ENCODE measurements at places on chromosomes 16 and 17. TPM values are rescaled to one million over a fixed set of nuclear protein-coding genes. Genes with fewer than 3 reads are reported as not detected.
A peak's percentile ranks its signal among the peaks of the same experiment; 100 is the strongest.

CTRB2 gene
- total RNA-seq = 5.0 TPM

NATD1 gene
- 2.8 TPM for total RNA-seq

BAIAP2 gene
- 125 TPM for total RNA-seq

DNA sequence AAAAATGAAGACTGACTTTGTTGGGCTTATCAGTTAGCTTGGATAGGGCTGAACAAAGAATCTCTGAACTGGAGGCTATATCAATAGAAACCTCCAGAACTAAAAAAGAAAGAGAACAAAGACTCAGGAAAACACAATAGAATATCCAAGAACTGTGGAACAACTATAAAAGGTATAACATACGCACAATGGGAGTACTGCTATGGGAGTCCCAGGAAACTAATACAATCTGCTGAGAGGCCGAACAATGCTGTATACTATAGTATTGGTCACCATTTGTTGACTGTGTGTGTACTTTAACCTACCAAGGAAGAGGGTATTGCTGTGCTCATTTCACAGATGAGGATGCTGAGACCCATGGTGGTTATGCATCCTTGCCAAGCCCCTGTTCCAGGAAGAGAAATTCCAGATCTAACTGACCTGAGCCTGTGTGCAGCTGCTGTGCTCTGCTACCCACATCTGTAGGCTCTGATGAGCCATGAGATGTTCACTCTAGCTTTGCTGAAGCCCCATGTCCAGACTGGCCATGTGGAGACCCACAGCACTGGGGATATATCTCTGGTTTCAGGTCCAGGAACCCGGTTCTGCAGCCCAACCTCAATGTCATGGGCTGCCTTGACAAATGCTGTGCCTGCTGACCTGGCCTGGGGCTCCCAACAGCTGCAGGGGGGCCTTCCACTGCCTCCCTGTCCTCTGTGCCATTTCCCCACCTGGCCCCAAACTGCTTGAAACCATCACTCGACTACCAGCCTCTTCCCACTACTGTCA, 254.3 kb upstream of the TNRC6C start:
- no peak for DNase-seq

DNA sequence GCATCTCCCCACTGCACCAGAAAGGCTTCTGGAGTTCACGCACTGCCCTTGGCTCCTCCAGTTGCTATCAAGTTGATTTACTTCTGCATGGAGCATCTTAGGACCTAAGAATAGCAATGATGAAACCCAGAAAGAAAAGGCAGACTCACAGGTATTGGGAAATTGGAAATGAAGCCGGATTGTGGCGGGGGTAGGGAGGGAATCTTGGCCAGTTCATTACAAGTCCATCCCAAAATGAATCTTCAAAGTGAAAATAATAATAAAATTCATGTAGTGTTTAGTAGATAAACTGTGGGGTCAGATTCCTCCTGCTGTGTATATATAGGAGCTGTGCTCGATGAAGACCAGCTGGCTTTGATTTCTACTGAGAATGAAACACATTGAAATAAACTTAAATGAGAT, 33.7 kb downstream of the TEKT3 start:
- no peak for DNase-seq

- no peak for DNase-seq
These were observed 7.7 kb upstream of the SLC38A8 start for GRCh38 chr16:84050316-84050715.

TMED6 gene
- 0.36 TPM for total RNA-seq

TBC1D3C gene
- not detected for total RNA-seq

DNA sequence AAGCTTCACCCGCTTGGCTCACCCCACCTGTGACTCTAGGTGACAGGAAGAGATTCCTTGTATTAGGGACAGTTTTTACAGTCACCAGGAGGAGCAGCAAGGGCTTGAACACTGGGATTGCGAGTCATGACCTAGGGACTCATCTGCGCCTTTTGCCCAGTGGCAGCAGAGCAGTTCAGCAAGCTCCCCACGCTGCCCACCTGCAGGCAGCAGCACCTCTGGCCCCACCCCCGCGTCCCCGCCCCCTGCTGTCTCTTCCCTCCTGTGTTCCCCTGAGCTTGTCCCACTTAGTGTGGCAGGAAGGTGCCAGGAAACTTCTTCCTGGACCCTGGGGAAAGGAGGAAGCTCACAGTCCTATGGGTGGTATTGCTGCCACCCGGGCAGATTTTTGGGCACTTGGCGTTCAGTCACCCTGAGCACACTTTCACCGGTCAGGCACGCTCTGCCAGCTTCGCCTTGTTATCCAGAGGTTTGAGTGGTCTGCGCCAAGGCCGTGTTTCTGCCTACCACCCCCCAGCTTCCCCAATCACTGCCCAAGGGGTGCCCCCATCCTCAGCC, 8.7 kb downstream of the MMP15 start:
- no peak for DNase-seq

GRCh38 chr16:57194512-57194911, 8.4 kb downstream of the RSPRY1 start:
- DNase-seq = peak; percentile 89

DNA sequence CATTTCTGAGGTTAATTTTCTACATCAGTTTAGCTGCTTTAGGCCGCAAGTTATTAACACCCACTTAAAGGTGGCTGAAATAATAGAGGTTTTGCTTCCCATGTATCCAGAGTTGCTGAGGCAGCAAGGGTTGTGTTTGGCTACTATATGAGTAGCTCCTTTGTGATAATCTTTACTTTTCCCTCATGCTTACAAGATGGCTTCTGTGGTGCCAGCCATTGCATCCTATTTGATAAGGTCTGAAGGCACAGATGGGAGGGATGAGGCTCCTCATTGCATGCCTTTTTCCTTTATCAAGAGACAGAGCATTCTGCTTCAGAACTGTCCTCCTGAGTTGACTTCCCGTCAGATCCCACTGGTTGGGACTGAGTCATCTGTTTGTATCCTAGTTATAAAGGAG, 340.2 kb downstream of the WWOX start:
- DNase-seq = no peak

MT1M gene
- 1.8 TPM for total RNA-seq

HS3ST2 gene
- total RNA-seq = not detected

AGRP gene
- total RNA-seq = not detected

DNA sequence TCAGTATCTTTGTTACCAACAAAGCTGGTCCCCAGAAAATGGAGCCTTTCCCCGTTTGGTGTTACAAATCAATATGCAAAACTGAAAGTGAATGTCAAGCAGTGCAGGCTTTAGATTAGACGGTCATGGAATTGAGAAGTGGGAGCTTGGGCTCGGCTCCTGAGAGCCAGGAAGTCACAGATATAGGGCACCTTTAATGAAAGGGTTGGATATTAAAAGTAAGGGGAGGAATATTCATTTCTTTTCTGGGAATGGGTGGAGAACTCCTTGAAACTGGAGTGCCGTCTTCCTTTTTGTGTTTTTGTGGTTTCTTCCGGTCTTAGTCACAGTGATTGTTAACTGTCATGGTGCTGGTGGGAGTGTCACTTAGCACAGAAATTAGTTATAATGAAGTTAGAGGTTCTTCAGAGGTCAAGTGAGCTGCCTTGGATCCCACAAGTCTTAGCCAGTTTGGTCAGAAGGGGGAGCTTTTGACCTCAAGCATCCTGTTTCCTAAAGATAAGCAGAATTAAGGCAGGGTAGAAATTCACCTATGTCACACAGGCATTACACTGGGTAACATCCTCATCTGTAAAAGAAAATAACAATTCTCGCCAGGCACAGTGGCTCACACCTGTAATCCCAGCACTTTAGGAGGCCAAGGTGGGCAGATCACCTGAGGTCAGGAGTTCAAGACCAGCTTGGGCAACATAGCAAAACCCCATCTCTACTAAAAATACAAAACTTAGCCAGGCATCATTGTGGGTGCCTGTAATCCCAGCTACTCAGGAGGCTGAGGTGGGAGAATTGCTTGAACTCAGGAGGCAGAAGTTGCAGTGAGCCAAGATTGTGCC, 9.6 kb upstream of the EIF1 start:
- no peak for DNase-seq

DNA sequence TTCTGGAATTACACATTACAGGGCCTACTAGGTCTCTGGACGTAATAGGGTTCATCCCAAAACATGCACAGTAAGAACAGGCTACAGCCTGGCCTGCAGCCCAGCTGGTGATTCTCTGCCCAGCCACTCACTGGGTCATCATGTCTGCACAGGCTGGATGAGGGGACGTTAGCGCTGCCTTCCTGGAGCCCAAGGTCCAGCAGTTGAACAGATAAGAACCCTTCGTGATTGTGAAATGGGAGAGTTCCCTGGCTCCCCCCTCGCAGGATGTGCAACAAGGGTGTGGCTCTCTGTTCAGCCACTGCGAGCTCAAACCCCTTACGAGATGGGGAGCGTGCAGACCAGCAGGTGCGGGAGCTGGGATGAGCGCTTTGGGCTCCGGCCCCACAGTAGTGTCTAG, 200.0 kb upstream of the CDH5 start:
- no peak for DNase-seq

TMEM235 gene
- total RNA-seq = not detected

TBC1D3 gene
- not detected for total RNA-seq

GRCh38 chr16:77919761-77920415, 102.5 kb upstream of the CLEC3A start:
- no peak for DNase-seq

All from Panc1 (cell line).